ENCODE measurements at places on chromosomes 5 and 9. TPM values are rescaled to one million over a fixed set of nuclear protein-coding genes. Genes with fewer than 3 reads are reported as not detected.
A peak's percentile ranks its signal among the peaks of the same experiment; 100 is the strongest.

- ATAC-seq = peak; percentile 62
Measured at GRCh38 chr5:172173564-172174153, 14.4 kb downstream of the STK10 start.

PCDHGB4 gene
- total RNA-seq = 0.06 TPM

SLCO6A1 gene
- total RNA-seq = not detected

- ATAC-seq = no peak
Measured at GRCh38 chr9:135785013-135785575, 83.1 kb downstream of the KCNT1 start.

DNA sequence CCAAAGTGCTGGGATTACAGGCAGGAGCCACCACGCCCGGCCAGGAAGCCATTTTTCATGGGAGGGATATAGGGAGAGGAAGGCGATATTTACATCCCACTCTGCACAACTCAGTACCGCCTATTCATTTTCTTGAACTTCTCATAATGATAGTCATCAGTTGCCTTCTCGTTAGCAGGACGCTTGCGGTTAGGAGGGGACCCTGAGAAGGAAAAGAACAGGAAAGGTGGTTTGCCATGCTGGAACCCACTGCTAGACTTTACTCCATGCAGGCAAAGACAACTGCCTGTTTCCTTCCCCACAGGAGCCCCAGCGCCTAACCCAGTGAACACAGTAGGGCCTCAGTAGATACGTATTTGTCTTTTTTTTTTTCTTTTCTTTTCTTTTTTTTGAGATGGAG lies 4.1 kb upstream of the TOR1A start:
- ATAC-seq = no peak

- ATAC-seq = no peak
Measured at GRCh38 chr9:35778496-35778895, 12.9 kb upstream of the NPR2 start.

DNA sequence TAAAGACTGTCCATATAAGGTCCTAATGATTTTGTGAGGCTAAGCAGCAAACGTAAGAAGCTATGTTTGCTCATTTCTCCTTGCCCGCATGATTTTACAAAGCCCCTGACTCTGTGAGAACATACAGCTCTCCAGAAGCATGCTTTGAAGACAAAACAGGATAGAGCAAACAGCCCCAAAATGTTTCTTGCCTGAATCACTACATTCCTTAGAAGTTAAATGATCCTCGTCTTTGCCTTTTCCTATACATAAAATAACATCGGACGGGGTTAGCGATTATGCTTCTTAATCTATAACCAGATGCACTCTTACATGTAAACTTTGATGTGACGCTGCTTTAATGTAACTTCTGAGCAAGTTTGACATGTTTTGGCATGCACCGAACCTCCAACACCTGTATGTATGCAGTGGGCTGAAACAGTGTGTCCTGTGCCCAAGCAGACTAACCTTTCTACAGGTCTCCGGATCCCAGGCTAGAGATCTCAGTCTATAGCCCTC lies 353.7 kb downstream of the CETN3 start:
- no peak for ATAC-seq

PCDHB13 gene
- total RNA-seq = 0.08 TPM

GRCh38 chr9:127767410-127767809 lies 11.1 kb downstream of the SH2D3C start:
- no peak for ATAC-seq

DNA sequence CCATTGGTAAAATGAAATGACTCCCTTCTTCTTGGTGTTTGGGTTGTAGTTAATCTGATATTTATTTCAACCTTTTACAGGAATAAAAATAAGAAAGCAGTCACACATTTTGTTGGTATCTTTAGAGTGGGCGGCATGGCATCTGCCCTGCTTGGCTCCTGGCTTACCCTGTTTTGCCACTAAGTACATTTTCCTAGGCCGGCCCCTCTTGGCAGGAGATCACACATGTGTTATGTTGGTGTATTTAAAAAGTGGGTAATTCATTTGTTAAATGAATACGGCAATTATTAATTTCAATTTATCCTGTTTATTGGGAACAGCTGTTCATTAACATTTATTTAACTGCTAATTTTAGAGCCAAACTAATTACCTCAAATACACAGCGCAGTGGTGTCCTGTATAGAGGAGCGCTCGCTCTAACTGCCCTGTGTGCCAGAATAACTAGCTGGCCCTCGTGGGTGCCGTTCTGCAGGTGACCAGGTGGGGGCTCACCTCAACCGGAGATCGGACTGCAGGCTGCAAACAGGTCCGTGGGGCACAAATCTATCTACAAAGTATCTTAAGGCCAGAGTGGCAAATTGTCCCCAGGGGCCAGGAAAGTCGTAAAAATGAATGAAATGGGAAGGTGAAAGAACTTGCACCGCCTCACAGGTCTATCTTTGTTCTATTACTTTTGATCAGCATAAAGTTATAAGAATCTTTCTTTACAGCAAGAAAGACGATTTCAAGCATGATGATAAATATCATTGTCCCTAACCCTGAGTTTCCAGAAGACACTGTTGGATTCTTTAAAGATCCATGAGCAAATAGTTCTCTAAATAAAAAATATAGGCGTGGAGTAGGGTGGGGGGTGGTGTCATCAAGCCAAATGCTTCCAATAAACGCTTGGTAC lies 26.2 kb upstream of the GPR151 start:
- peak; percentile 86 for ATAC-seq

SLC6A19 gene
- total RNA-seq = not detected

- peak; percentile 88 for ATAC-seq
Measured at GRCh38 chr9:5186416-5187169, 1.2 kb upstream of the INSL6 start.

DNA sequence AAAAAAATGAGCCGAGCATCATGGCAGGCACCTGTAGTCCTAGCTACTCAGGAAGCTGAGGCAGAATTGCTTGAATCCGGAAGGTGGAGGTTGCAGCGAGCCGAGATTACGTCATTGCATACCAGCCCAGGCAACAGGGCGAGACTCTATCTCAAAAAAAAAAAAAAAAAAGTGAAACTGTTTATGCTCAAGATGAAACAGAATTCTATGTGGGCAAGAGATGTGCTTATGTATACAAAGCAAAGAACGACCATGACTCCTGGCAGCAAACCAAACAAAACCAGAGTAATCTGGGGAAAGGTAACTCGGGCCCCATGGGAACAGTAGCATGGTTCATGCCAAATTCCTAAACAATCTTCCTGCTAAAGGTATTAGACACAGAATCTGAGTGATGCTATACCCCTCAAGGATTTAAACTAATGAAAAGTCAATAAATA lies 32.6 kb upstream of the PLAC8L1 start:
- ATAC-seq = no peak

- no peak for ATAC-seq
Measured at GRCh38 chr5:128143911-128144310, 60.3 kb downstream of the SLC12A2 start.

RALGPS1 gene
- 2.3 TPM for total RNA-seq

- ATAC-seq = no peak
Measured at GRCh38 chr9:133762488-133763271, 24.5 kb upstream of the SARDH start.

DNA sequence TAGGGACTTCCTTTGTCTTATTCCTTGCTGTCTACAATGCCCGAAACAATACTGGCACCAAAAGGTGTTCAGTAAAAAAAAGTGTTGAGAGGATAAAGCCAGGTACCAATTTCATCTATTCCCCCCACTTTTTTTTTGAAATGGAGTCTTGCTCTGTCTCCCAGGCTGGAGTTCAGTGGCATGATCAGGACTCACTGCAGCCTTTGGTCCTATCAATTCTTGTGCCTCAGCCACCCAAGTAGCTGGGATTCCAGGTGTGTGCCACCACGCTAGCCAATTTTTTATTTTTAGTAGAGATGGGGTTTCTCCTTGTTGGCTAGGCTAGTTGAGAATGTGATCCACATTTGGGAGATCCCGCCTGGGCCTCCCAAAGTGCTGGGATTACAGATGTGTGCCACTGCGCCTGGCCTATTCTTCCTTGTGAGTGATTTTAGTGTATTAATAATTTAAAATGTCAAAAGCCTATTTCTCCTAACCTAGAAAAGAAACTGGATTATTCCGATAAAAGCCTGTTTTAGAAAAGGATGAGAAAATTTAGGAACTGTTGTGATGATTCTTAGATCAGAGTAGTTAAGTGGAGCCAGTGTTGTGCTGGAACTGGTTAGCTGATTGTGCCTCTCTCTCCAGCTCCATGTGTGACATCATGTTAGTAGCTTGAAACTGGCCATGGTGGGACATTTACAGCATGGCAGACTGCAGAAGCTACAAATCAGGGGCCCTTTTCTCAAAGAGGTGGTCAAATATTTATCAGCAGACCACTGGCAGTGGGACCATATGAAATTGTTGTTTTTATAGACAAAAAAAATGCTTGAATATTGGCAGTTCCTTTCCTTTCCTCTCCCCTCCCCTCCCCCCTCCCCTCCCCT lies 14.3 kb downstream of the CDC42SE2 start:
- ATAC-seq = no peak

DNA sequence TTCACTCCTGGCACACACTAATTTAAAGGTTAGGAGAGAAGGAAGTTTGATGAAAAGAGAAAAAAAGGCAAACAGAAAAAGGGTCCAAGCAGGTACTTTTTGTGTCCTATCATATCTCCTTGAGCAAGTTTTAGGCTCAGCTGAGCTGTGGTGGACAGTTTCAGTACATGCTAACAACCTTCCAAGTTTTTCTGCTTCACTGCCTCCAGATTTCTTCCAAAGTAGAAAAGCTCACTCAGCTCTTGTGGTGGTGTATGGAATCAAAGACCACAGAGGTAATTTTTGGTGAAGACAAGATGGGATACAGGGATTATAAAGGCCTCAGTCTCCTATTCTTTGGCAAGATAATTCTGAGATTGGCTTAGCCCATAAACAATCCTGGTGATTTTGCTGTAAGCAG lies 921.8 kb downstream of the NR2F1-AS1 start:
- no peak for ATAC-seq

DNA sequence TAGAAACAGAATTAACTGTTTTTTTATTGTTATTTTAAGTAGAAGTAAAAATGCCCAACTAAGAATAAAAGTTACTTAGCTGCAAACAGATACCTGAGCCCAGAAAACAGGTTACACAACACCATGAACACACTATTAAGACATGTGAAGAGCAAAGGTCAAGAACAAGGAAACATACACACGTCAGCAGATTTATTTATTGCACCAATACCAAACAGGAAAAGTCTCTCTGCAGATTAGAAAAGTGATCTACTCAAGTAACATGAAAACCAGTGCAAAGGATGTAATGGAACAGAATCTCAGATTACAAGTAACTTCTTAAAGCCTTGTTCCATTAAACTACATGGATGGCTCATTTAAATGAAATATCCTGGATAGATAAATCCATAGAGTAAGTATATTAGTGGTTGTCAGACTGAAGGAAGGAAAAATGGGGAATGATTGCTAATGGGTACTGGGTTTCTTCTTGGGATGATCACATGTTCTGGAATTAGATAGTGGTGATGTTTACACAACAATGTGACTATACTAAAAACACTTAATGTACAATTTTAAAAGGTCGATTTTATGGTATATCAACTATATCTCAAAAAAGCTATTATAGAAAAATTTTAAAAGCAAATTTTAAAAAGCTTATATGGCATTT lies 6.1 kb downstream of the SAR1B start:
- ATAC-seq = no peak

- ATAC-seq = no peak
Measured at GRCh38 chr5:93899026-93899600, 157.7 kb upstream of the POU5F2 start.

GRCh38 chr5:88875341-88876234 lies 7.4 kb downstream of the MEF2C start:
- ATAC-seq = no peak

DNA sequence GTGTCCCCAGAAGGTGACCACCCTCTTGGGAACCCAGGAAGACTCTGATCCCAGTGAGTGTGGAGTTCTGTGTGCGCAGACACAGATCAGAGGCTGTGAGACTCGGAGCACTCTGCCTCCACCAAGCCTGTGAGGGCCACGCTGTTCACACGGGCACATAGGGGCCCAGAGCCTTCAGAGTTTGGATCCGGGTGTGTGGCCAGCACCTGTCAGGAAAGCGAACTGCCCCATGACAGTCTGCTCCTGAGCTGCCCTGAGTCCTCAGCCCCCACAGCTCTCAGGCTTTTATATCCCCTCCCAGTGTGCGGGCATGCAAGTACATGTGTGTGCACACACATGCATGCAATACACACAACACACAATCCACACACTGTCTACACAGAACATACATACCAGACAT lies 161.8 kb upstream of the IRX2 start:
- ATAC-seq = no peak

MTRR gene
- 62.6 TPM for total RNA-seq

ADAMTSL1 gene
- not detected for total RNA-seq

DNA sequence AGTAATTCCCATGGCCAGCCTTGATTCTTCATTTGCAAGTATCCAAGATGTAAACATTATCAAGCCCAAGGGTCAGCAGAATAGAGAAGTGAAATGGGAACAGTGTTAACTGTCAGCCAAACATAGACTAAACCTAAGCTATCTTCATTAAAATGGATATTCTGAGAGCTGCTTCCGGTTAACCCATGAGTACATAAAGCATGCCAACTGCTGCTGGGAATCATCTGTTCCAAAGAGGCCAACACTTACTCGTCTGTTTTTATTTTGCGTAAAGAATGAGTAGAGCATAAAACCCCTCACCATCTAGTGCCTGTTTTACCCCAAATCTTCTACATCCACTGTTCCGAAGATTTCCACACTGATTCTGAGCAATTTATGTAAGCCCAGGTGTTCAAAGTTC lies 257.6 kb downstream of the GLIS3 start:
- no peak for ATAC-seq

DNA sequence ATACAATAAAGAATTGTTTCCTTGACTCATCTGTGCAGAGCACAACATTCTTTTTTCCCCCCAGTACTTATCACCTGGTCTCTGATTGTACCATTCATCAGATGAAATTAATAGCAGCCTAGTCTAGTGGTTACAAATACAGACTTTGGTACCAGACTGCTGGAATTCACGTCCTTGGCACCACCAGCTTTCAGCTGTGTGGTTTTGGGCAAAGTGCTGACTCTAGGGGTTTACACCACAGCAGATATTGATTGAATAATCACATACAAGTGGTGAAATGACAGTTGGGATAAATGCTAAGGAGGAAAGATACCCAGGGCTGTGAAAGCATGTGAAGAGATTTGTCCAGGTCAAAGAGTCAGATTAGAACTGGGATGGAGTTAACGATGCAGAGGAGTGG lies 79.3 kb upstream of the ATP10B start:
- ATAC-seq = no peak

GRCh38 chr5:173247041-173247440 lies 12.0 kb upstream of the NKX2-5 start:
- no peak for ATAC-seq

Measured in activated T-helper 17 cell treated with anti-CD3 and anti-CD28 coated beads, Interleukin-2, amount 50 U/mL, for 72 hours (primary cell).